ENCODE measurements at places on chromosomes 16 and 17. TPM values are rescaled to one million over a fixed set of nuclear protein-coding genes. Genes with fewer than 3 reads are reported as not detected.

- no peak for DNase-seq
Measured at GRCh38 chr17:14605267-14605599, 304.4 kb downstream of the HS3ST3B1 start.

DNA sequence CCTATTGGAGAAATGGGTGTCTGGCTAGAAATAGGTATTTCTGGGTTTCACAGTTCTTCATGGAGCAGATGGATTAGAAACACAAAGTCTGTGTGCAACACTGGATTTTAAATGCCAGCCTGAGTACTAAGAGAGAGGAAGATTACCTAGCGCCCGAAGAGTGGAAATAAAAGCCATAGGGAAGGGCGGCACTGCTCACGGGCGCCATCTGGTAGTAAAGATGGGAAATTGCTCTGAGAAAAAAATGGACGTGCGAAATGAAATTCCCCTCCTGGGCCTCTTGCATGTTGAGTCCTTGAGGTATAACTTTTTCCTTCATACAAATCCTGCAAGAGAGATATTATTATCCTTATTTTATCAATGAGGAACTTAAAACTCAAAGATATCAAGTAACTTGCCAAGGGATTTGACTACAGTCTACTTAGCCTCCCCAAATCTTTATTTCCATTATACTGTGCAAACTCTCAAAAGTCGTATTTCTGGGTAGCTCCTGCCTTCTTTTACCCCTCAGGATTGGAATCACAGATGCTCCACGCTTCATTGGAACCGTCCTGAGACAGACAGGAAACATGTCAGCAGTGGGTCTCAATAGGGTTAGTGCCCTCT lies 72.8 kb downstream of the MMD start:
- peak; percentile 75 for DNase-seq

- DNase-seq: no peak
Measured at GRCh38 chr17:66865151-66865550, 30.2 kb downstream of the CACNG5 start.

- no peak for DNase-seq
Measured at GRCh38 chr17:41882756-41883155, 17.5 kb upstream of the KLHL11 start.

DNA sequence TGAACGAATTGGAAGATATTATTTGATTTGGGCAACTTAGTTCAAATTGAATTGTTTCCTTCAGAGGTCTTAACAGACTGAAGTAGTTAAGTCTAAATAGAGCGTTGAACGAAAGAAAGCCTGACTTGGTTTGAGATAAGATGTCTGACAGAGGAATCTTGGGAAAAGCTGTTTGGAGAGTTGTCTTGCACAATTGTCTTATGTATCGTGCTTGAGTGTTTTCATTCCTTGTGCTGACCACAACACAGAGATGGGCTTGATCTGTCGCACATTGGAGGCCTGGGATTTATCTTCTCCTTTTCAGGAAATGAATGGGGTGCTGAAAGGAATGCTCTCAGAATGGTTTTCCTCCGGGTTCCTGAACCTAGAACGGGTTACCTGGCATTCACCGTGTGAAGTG lies 7.8 kb downstream of the MLYCD start:
- DNase-seq: no peak

AIPL1 gene
- total RNA-seq: not detected

GRCh38 chr17:78959803-78960202 lies 19.9 kb downstream of the LGALS3BP start:
- DNase-seq: no peak

- DNase-seq: no peak
Measured at GRCh38 chr16:81464279-81464678, 19.7 kb downstream of the CMIP start.

- DNase-seq: no peak
Measured at GRCh38 chr17:32720671-32721070, 156.3 kb downstream of the MYO1D start.

DNA sequence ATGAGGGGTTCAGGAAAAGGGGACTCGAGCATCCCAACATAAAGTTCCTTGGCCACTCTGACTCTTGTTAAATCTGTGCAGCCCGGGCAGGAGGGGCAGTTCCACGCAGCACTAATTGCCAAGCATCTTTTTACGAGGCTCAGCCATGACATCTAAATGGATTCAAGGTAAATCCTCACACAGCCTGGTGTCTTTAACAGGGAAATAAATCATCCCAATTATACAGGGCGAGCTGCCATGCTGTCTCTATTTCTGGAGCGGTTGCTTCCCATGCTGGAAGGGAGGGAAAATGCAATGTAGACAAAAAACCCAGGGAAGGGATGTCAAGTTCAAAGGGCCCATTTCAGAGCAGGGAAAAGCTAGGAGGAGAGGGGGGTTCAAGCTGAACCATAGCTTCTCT lies 110.0 kb downstream of the GAS7 start:
- no peak for DNase-seq

SMTNL2 gene
- total RNA-seq: not detected

DNA sequence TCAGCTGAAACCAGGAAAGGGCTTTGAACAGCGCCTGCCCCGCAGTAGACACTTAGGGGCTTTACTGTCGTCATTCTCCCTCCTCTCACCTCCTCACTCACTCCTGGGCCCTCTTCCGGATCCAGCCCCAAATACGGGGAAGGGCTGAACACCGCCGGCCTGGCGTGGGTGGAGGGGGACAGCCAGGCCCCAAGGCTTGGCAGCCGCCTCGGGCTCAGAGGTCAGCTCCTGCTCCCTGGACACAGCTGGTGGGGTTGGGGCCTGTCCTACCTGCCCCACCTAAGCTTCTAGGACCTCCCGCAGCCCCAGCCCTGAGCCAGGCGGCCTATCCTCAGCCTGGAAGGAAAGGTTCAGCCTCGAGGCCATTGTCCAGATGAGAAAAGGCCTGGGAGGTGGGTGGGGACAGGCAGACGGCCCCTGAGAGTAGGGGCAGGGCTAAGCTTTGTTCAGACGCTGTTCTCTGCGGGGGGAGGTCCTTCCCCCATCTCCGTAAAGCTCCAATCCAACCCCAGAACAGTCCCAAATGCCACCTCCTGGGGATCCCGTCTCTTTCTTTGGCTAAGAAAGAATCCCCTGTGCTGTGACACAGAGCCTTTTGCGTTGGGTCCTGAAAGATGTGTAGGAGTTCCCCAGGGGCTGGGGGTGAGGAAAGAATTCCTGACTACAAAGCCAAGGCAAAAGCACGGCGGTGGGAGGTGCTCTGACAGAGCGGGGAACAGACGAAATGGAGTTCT lies 881 bp upstream of the LLGL1 start:
- DNase-seq: peak; percentile 35

CSH2 gene
- total RNA-seq: not detected

DNA sequence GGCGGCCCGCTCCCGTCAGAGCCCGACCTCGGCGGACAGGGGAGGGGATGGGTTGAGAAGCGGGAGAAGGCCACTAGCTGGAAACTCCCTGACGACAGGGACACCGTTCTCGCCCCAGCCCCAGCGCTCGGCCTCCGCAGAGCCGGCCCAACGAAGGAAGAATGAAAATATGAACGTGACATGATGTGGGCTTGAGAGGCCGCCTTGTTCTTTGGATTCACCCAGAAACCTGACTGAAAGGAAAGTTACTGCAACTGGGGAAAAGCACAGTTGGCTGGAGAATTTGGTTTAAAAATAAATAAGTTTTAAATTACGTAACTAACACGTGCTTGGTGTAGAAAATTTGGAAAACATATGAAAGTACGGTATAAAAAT lies 21.1 kb downstream of the NPTX1 start:
- peak; percentile 62 for DNase-seq

DNA sequence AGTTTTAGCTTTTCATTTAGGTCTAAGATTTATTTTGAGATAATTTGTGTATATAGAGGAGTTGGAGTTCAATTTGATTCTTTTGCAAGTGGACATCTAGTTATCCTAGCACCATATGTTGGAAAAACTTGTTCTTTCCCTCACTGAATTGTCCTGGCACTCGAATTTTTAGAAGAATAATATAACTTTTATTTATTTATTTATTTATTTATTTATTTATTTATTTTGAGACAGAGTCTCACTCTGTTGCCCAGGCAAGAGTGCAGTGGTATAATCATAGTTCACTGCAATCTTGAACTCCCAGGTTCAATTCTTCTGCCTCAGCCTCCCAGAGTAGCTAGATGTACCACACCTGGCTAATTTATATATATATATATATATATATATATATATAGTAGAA lies 29.4 kb downstream of the PPM1E start:
- no peak for DNase-seq

GRCh38 chr16:27189335-27189972 lies 13.9 kb upstream of the KDM8 start:
- no peak for DNase-seq

DNA sequence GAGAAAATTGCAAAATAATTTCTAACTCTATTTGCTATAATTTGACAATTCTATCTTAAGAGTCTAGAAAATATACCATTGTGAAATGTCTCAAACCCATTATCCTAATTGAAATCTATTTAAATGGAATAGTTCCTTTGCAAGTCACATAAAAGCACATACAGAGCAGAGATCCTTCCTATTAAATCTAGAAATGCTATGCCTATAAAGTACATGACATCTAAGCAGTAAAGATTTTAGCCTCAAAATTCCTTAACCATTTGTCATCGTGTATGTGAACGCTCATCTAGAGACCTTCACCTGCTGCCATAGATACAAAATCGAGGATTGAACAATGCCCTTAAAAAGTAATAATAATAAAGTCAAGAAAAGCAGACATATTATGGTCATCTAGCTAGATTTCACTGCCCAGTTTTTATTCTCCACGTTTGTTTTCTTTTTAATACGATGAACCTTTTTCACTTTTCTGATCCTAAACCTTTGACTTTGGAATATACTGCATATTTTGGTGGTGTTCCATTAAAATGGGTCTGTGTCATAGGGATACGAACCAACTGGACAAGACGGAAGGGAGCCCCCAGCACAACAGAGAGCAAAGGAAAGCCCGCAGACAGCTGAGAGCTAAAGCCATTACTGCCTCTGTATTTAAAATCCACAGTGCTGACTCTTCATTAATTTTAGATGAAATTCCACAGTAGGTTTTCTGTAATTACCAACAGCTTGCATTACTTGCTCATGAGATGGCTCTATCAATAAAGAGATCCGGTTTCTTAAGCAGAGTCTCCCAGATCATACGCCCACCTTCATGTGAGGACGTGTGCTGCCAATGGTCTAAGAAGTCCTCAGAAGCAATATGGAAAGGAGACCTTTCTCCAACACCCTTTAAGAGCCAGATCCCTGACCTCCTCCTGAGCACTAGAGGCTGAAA lies 17.6 kb downstream of the TEX2 start:
- no peak for DNase-seq

DNA sequence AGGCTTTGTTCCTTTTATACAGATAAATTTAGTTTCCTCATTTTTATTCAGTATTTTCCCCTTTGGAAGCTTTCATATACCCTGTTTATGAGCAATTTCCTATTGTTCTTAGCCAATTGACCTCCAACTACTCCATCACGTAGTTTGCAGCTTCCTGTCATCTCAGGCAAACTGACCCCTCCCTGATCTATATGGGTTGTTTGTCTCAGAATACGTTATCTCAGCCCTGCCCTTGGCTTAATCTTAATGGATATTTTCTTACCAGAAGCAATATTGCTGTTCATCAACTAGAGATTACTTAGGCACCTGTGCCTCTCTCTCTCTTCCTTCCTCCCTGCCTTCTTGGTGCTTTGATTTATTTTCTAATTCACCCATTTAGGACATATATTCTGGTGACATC lies 81.2 kb downstream of the ZNF18 start:
- no peak for DNase-seq

GRCh38 chr17:49656247-49656646 lies 21.6 kb downstream of the SPOP start:
- DNase-seq: no peak

DNA sequence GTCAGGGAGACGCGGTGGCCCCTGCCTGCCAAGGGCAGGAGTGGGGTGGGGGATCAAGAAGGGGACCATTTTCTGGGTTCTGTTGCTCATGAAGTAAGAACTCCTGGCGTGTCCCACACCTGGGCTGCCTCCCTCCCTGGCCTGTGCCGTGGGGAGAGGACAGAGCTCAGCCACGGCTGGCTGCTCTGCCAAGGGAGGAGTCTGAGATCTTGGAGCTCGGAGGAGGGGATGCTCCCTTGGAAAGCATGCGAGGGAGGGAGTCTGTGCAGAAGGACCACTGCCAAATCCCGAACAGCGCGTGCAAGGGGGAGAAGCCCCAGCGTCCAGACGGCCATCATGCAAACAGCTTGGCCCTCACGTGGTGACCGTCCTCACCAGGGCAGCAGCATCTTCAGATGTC lies 64.2 kb upstream of the ZNF469 start:
- DNase-seq: no peak

DNA sequence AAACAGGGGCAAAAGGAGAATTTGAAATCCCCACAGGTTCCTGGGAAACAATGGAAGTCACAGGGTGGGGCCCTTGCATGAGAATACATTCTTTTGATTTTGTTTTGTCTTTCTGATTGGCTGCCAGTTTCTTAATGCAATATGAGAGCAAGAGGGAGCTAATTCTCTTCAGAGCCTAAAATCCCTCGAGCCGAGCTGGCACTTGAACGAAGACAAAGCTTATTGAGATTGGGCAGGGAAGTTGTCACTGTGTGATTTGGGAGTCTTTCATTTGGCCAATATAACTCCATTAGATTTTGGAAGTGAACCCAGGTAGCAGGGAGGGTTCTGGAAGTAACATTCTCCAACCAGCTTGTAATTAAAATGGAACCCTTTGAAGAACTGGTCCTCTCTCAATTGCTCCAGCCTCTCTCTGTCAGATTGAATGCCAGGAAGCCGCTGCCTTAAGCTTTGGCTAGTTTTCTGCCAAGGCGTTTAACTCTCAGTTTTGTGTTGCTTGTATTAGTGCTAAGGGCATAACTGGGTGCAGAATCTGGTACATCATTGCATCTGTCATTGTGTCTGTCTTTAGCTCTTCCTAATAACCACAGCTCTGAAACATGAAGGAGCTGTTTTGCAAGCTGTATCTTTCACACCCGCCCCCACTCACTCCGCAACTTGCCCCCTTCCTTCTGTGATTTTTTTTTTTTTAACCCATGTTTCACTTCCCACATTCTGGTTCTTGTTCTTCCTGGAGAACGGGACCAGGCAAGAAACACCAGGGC lies 272.0 kb downstream of the MAF start:
- DNase-seq: peak; percentile 56

GRCh38 chr17:45846646-45847045 lies 2.0 kb downstream of the SPPL2C start:
- DNase-seq: no peak

THRA gene
- total RNA-seq: 11.8 TPM

DNA sequence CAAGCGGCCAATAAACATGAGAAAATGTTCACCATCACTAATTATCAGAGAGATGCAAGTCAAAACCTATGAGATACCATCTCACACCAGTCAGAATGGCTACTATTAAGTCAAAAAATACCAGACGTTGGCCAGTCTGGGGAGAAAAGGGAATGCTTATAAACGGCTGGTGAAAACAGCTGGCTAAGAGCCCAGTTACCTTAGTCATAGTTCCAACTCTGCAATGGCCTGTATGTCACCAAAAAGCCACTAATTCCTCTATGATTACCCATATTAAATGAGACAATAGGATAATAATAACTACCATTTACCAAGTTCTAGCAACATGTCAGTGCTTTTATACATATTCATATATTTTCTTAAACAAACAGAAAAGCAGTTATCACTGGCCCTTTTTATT lies 42.9 kb upstream of the CDRT4 start:
- DNase-seq: no peak
